ENCODE measurements at places on chromosomes 2 and 18.

DNA sequence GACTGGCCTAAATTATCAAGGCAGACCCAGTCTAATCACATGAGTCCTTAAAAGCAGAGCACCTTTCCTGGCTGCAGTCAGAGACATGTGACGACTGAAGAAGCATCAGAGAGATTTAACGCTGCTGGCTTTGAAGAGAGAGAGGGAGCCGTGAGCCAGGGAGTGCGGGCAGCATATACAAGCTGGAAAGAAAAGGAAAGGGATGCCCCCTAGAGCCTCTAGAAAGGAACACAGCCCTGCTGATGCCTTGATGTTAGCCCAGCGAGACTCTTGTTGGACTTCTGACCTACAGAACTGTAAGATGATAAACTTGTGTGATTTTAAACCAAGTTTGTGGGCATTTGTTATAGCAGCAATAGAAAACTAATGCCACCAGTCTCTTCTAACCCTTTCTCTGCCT lies 58.1 kb downstream of the HEATR5B start:
- DNase-seq = no peak

- no peak for DNase-seq
Measured at GRCh38 chr2:64975232-64975821, 13.9 kb upstream of the SLC1A4 start.

- no peak for DNase-seq
Measured at GRCh38 chr18:56977309-56977708, 169.6 kb upstream of the BOD1L2 start.

- DNase-seq = no peak
Measured at GRCh38 chr2:124347209-124347608, 322.1 kb downstream of the CNTNAP5 start.

- DNase-seq = no peak
Measured at GRCh38 chr2:203279288-203279687, 40.5 kb downstream of the CYP20A1 start.

- no peak for DNase-seq
Measured at GRCh38 chr2:134505446-134505845, 213.4 kb downstream of the TMEM163 start.

DNA sequence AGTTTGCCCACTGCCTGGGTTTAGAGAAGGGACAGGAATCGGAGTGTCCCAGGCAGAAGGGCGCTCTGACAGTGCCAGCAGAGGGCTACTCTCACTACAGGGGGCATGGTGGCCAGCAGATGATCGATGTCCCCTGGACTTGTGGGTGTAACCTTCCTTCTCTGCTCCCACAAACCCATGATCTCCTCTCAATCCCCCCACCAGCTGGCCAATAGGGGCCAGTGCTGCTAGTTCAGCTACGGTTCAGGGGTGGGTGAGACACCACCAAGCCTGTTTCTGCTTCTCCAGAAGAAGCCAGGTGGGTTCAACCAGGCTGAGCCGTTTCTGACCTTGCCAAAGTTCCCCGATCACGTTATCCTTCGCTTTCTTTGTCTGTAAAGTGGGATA lies 1.3 kb downstream of the NPPC start:
- no peak for DNase-seq

GRCh38 chr18:40215979-40216378 lies 1739.1 kb upstream of the PIK3C3 start:
- no peak for DNase-seq

- DNase-seq = no peak
Measured at GRCh38 chr2:212903413-212903812, 248.0 kb downstream of the IKZF2 start.

- DNase-seq = no peak
Measured at GRCh38 chr2:15369129-15369528, 192.0 kb downstream of the NBAS start.

DNA sequence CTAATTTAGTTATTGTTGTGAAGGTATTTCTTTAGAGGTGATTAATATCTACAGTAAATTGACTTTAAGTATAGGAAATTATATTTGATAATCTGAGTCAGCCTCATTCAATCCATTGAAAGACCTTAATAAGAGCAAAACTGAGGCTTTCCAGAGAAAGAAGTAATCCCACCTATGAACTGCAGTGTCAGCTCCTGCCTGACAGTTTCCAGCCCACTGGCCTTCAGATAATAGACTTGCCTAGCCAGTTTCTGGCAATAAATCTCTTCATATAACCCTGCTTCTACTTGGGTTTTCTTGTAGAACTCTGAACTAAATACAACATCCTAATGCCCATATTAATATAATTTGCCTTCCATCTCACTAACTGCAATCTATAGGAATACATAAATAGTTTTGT lies 437.9 kb upstream of the UBE2E3 start:
- no peak for DNase-seq

DNA sequence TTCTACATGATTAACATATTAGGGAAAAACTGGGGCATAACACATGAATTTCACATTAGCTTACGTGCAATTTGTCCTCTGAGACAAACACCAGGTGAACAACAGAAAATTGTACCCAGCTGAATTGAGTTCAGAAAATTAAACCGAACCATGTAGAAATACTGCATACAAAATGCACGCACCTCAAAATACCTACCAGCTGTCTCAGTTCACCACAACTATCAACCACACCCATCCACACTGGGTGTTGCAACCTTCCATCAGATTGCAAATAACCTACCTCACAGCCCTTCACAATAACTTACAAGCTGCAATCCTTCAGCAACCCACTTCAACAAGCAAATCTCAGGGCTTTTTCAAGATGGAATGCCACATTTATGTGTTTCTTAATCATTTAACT lies 55.9 kb downstream of the UNC50 start:
- DNase-seq = peak; percentile 73

GRCh38 chr18:5969989-5970403 lies 74.7 kb upstream of the TMEM200C start:
- no peak for DNase-seq

DNA sequence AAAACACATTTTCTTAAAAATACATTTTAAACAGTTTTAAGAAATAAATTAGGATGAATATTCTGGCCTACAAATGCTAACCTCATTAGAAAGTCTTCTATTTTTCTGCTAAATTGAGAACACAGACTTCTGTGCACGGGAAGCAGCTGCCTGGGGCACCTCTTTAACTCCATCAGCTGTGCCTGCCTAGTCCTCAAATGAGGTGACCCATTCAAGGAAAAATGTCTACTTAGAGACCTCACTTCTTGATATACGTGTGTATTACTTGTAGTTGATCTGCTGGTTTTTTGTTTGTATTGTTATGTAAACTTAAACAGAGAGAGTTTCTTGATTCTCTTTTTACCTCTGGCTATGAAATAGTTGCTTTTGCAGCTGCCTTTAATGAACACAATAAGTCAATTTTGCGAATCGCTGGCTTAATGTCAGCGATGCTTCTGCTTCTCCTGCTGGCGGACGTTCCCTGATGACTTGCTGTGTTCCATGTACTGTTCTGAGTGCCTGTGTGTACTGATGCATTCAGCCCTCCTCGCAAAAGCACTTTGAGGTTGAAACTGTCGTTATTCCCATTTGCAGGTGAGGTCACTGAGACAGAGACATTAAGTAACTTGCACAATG lies 88.7 kb upstream of the TXNDC2 start:
- no peak for DNase-seq

GRCh38 chr18:75375341-75375740 lies 52.2 kb downstream of the SMIM21 start:
- no peak for DNase-seq

DNA sequence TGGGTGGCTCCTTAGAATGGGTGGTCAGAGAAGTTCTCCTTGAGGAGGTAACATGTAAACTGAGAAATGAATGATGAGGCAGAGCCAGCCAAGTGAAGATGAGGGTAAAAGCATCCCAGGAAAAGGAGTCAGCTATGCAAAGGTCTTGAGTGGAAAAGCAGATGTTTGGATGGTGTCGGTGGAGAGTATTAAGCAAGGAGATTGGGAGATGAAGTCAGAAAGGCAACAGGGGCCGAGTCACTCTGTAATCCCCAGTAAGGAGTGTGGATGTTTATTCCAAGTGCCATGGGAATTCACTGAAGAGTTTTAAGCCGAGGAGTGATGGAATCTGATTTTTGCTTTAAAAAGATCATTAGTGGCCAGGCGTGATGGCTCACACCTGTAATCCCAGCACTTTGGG lies 3.4 kb upstream of the STAMBP start:
- no peak for DNase-seq

DNA sequence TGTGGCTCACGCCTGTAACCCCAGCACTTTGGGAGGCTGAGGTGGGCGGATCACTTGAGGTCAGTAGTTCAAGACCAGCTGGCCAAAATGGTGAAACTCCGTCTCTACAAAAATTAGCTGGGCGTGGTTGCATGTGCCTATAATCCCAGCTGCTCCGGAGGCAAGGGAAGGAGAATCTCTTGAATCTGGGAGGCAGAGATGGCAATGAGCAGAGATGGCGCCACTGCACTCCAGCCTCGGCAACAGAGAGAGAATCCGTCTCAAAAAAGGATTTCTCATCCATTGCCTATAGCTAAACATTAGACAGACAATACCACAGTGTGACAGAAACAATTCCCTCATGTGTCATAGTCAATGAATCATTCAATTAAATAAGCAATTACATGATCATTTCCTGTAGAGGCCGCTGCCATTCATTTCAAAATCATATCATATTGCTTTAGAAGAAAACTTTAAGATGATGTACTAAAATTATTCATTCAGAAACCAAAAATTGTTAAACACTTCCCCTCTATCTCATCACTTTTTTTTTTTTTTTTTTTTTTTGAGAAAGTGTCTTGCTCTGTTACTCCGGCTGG lies 69.5 kb upstream of the TGIF1 start:
- peak; percentile 49 for DNase-seq

DNA sequence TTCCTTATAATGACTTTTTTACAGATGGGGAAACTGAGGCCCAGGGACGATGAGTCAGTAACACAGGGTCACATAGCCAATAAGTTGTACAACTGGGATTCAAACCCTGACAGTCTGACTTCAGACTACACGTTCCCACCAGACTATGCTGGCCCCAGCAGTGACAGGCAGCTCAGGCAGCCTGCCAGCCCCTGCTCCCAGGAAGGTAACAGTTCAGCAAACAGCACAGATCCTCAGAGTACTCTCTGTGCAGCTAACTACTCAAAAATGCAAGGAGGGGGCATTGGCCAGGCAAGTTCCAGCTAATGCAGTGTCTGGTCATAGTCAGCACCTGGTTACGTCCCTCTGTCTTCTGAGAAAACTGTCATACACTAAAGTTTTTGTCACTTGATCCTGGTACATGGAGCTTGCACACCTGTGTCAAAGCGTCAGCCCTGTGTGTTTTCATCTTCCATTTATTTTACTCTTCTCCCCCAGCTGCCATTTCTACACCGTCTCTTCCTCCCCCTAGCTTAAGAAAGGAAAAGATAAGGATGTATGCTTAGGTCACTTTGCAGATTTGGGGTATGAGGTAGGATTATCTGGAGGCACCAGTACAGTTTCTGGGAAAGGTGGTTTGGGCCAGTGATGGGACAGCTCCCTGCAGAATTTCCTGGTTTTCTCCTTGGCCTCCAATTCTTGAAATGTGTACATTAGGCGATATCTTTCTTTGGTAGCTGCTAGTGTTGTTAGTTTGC lies 4.5 kb downstream of the SMARCAL1 start:
- no peak for DNase-seq

DNA sequence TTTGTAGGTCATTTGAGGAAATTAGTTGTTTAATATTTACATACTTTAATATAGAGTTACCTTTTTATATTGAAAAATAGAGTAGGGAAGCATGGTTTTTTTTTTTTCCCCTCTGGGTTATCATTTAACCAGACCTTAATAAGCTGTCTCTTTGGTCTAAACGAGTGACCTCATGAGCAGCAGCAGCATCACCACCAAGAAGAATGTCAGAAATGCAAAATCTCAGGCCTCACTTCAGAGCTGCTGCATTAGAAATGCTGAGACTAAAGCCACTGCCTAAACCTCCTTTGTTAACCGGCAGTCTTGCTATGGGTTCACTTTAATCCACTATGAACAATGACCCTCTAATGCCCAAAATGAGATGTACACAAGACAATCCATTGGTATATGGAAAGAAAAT lies 733.7 kb upstream of the FAM98A start:
- no peak for DNase-seq

DNA sequence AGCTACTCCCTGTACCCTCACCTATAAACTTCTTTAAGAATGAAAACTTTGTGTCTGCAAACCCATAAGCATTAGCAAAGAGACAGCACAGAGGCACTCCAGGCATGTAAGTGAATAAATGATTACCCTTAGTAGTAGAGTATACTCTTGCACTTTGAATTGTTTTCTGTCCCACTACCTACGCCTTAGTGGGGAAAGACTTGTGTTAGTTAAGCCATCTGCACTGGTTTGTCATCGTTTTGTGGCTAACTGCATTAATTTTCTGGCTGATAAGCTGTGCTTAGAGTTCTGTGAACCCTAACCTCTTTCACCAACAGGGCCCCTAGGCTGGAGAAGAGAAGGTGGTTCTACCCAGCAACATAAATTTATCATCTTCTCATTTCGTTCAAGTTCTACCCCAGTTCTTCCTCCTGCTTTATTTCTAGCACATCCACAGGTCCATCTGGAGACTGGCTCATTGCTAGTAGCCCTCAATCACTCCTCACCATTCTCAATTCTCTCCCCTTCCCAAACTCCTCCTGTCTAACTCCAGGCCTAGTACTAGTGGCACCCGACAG lies 710 bp downstream of the LMAN2L start:
- no peak for DNase-seq

- no peak for DNase-seq
Measured at GRCh38 chr2:101310090-101310833, 1.8 kb upstream of the RNF149 start.

DNA sequence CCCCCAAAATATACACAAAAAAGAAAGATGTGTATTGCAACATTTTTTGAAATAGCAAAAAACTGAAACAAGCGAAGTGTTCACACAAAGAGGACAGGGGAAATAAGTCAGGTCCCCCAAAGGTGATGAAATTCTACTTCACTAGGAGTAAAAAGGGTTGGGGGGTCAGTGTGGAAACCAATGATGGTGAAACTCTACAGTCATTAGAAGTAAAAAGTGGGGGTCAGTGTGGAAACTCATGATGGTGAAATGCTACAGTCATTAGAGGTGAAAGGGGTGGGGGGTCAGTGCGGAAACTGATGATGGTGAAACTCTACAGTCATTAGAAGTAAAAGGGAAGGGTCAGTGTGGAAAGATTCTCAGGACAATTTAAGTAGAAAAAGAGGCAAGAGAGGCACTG lies 298.2 kb downstream of the EIPR1 start:
- DNase-seq = no peak

- DNase-seq = no peak
Measured at GRCh38 chr2:42693013-42693615, 70.8 kb downstream of the OXER1 start.

GRCh38 chr2:11342551-11343367 lies 1.7 kb downstream of the ROCK2 start:
- no peak for DNase-seq
